ENCODE measurements at places on chromosomes 13 and 19. TPM values are rescaled to one million over a fixed set of nuclear protein-coding genes. Genes with fewer than 3 reads are reported as not detected.

SLC5A5 gene
- total RNA-seq = 0.11 TPM

LNX2 gene
- total RNA-seq = 14.8 TPM

DNA sequence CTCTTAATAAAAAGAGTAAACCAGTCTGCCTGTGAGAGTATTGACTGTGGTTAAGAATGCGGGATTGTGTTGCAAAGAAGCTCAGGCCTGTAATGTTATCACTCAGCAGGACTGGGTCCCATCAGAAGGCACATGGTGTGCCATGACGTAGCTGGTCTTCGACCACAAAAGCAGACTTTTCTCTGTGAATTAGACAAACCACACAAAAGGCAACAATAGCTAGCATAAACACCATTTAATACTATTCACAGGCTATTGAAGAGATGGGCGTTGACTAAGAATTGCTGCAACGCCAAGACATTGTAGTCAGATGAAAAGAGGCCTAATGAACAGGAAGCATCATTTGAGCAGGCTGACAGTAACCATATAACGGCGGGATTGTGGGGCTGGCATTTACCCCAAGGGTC is 235.6 kb upstream of the SOX21 start:
- DNase-seq = peak; percentile 98

DNA sequence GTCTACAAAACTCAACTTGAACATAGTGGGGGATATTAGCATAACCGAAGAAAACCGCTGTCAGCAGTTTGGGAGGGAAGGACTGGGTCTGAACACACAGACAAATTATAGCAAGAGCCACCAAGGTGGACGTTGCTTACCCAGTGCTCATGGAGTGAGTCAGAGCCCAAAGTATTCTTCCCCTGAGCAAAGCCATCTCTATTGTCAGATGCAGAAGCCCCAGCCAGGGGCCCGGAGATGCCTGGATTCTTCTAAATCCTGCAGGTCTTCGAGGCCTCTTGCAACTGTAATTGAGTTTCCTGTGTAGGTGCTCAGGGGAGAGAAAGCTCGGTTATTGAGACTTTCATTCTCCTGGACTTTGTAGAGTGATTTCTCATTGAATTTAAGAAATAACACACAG is 384.5 kb downstream of the IRS2 start:
- DNase-seq = no peak

DNA sequence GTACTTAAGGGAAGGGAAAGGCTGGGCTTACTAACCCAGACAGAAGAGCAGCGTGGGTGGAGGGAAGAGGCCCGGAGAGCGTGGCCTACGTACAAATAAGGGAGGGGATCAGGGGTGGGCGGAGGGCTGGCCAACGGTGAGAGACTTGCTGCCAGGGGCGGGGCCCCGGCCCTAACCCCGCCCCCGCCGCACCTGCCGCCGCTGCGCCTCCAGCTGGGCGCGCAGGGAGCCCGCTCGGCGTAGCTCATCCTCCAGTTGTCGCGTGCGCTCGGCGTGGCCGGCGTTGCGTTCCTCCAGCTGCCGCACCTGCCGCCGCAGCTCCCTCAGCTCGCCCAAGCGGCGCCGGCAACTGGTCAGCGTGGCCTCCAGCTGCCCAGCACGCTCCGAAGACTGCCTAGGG is 5.7 kb downstream of the HOOK2 start:
- DNase-seq = no peak

- no peak for DNase-seq
Observed at GRCh38 chr19:36363845-36364244, 15.2 kb downstream of the ZFP14 start.

GRCh38 chr13:45456196-45456972 is 8.4 kb upstream of the COG3 start:
- no peak for DNase-seq

DNA sequence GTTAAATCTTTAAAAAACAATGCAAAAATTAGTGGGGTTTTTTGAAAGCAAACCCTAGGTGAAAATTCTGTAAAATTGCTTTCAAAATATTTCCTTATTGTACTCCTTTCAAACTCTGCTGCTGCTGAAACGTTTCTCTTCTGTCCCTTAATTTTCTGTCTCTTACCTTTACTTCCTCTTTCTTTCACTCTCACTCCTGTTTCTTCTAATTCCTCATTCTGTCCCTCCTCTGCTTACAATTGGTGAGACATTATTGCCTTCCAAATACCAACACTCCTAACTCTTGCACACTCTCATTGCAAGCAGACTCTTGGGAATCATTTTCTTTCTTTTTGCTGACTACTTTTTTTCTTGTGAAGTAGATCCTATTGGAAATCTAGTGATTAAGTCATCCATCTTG is 685.6 kb upstream of the SLITRK1 start:
- no peak for DNase-seq

Data from SK-MEL-5 (cell line).